ENCODE measurements at places on chromosomes 4 and X. TPM values are rescaled to one million over a fixed set of nuclear protein-coding genes. Genes with fewer than 3 reads are reported as not detected.

The ZCCHC18 gene
- 4.4 TPM for total RNA-seq

The SERPINA7 gene
- not detected for total RNA-seq

The F8A3 gene
- total RNA-seq = 0.87 TPM

The TCEAL7 gene
- total RNA-seq = 16.5 TPM

The SEL1L3 gene
- total RNA-seq = 65.8 TPM

The TDO2 gene
- total RNA-seq = 0.10 TPM

The EDNRA gene
- 4.5 TPM for total RNA-seq

The ZFP92 gene
- 0.52 TPM for total RNA-seq

The FAT1 gene
- 124 TPM for total RNA-seq

DNA sequence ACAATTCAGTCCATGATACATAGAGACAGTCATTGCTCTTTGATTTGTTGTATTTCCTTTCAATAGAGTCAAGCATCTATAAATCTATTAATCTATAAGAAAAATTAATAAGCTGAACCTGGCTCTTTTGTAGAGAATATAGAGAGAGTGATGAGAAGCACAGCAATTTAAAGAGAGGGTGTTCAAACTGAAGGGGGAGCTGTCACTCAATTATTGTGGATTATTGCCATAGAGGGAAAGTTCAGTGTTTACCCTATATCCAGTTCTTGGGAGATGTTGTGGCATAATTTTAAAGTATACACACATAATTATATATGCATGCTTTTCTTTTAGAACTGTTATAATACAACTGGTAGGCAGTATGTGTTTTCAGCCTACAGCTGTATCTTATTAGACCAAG, 1469.0 kb upstream of the PABPC4L start:
- no peak overlapping the region for H3K27ac ChIP-seq
- H3K27me3 ChIP-seq = no peaks in the 10 kb centered on the region
- no peaks in the 10 kb centered on the region for H3K36me3 ChIP-seq
- no peaks in the 10 kb centered on the region for H3K4me1 ChIP-seq

DNA sequence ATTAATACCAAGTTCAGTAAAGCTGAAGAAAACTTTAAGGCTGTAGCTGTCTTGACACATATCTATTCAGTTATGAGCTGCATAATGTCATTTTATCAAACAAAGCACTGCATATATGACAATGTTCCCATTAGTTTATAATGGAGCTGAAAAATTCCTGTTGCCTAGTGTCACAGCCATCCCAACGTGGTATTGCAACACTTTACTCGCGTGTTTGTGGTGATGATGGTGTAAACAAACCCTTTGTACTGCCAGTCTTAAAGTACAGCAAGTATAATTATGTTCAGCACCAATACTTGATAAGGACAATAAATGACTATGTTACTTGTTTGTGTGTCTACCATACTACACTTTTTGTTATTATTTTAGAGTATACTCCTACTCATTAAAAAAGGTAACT, 1415.6 kb upstream of the PCDH7 start:
- H3K27ac ChIP-seq = no peak overlapping the region
- no peak for DNase-seq
- H3K27me3 ChIP-seq = no peaks in the 10 kb centered on the region
- H3K4me1 ChIP-seq = no peaks in the 10 kb centered on the region

GRCh38 chrX:23333842-23334520, 668 bp upstream of the PTCHD1 start:
- H3K36me3 ChIP-seq = no peaks in the 10 kb centered on the region
- peak; percentile 63 for DNase-seq
- peaks cover 9% of the 10 kb centered on the region for H3K4me1 ChIP-seq
- peak overlapping the region; percentile 70 for H3K4me3 ChIP-seq
- H3K27me3 ChIP-seq = peaks cover 49% of the 10 kb centered on the region

GRCh38 chr4:99612281-99612680, 37.7 kb downstream of the MTTP start:
- DNase-seq = no peak
- no peaks in the 10 kb centered on the region for H3K4me1 ChIP-seq
- no peak overlapping the region for H3K4me3 ChIP-seq
- H3K27ac ChIP-seq = no peak overlapping the region

GRCh38 chr4:39394706-39395105, 12.0 kb upstream of the KLB start:
- no peaks in the 10 kb centered on the region for H3K36me3 ChIP-seq
- H3K27ac ChIP-seq = no peak overlapping the region
- H3K27me3 ChIP-seq = no peaks in the 10 kb centered on the region
- no peak overlapping the region for H3K4me3 ChIP-seq
- no peaks in the 10 kb centered on the region for H3K4me1 ChIP-seq

DNA sequence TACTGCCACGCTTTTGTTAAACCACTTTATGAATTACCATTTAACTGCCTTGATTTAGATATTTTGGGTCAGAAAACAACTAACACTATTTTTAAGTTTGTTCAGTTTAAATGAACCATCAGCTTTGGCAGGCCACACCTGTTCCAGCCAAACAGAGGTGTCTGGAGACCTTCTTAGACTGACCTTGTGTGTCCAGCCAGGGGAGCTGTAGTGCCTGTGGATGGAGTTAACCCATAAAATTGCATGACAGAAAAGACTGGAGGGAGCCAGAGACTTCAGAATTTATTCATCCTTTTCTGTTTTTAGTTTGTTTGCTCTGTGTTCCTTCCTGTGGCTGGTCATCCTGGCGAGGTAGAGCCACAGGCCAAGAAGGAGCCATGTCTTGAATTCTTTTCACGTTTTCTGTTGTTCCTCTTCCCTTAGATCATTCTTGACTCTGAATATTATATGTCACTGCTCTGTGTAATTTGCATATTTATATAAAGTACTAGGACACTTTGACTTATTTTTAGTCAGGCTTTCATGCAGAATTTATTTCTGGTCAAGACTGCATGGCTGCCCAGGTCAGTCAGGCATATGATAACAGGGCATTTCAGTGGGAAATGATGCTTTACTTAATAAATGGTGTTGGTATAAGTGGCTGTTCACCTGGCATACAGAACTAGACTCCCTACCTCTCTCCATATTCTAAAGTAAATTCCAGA, 26.7 kb downstream of the HERC3 start:
- H3K27me3 ChIP-seq = no peaks in the 10 kb centered on the region
- no peak overlapping the region for H3K4me3 ChIP-seq

GRCh38 chr4:116561768-116562167, 523.6 kb downstream of the TRAM1L1 start:
- H3K4me3 ChIP-seq = no peak overlapping the region
- no peak overlapping the region for H3K27ac ChIP-seq
- no peak for DNase-seq
- H3K36me3 ChIP-seq = no peaks in the 10 kb centered on the region
- H3K4me1 ChIP-seq = no peaks in the 10 kb centered on the region

DNA sequence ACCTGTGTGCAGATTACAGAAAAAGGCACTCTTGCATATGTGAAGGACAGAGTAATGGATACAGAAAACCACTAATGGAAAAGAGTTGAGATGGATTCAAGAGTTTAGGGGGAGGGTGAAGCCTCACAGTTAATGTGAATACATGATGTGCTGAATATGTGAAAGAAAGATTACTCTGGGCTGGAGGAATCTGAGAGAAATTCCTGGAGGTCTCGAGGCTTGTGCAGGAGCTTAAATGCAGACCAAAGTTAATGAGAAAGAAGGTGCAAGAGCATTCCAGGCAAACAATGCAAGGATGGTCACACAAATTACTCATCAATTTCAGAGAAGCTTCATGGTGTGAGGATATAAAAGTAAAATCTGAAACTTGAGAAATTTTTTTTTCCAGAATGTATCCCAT, 768.8 kb downstream of the STPG2 start:
- no peaks in the 10 kb centered on the region for H3K36me3 ChIP-seq
- no peaks in the 10 kb centered on the region for H3K27me3 ChIP-seq
- no peak overlapping the region for H3K4me3 ChIP-seq
- no peak overlapping the region for H3K27ac ChIP-seq
- no peaks in the 10 kb centered on the region for H3K4me1 ChIP-seq
- DNase-seq = no peak

GRCh38 chr4:183627979-183628588, 30.9 kb downstream of the RWDD4 start:
- H3K4me3 ChIP-seq = no peak overlapping the region
- H3K27ac ChIP-seq = no peak overlapping the region
- no peaks in the 10 kb centered on the region for H3K36me3 ChIP-seq
- DNase-seq = no peak
- no peaks in the 10 kb centered on the region for H3K27me3 ChIP-seq

DNA sequence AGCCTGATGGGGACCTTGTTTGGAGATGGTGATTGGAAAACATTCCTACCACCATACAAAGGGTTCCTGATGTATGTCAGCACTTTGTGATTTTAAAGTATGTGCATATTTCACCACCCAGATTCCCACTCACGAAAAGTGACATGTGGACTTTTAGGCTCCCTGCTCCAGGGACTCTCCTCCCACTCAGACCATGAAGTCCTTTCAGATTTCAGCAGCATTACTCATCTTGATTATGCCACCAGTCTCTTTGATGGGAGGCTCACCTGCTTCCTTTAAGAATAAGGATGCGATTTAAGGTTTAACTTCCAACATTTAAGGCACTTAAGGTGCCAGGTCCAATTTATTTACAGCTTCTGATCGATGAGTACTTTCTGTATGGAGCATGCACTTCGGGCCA, 204.4 kb downstream of the PPARGC1A start:
- H3K27me3 ChIP-seq = no peaks in the 10 kb centered on the region
- H3K27ac ChIP-seq = no peak overlapping the region
- H3K4me3 ChIP-seq = no peak overlapping the region
- H3K36me3 ChIP-seq = no peaks in the 10 kb centered on the region
- H3K4me1 ChIP-seq = peaks cover 10% of the 10 kb centered on the region
- DNase-seq = no peak

- peak; percentile 17 for DNase-seq
- H3K4me1 ChIP-seq = no peaks in the 10 kb centered on the region
- H3K36me3 ChIP-seq = no peaks in the 10 kb centered on the region
- no peak overlapping the region for H3K4me3 ChIP-seq
- no peaks in the 10 kb centered on the region for H3K27me3 ChIP-seq
These were observed 267.3 kb downstream of the DCTD start for GRCh38 chr4:182649698-182650477.

DNA sequence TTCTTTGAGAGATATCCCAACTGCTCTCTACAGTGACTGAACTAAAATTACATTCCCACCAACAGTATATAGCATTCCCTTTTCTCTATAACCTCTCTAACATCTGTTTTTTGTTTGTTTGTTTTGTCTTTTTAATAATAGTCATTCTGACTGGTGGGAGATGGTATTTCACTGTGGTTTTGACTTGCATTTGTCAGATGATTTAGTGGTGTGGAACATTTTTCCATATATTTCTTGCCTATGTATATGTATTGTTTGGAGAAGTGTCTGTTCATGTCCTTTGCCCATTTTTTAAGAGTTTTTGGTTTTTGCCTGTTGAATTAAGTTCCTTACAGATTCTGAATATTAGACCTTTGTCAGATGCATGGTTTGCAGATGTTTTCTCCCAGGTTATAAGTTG, 9.0 kb downstream of the USO1 start:
- DNase-seq = no peak
- H3K4me3 ChIP-seq = no peak overlapping the region
- no peak overlapping the region for H3K27ac ChIP-seq
- no peaks in the 10 kb centered on the region for H3K27me3 ChIP-seq
- no peaks in the 10 kb centered on the region for H3K36me3 ChIP-seq
- peaks cover 7% of the 10 kb centered on the region for H3K4me1 ChIP-seq

- no peak for DNase-seq
- H3K4me3 ChIP-seq = no peak overlapping the region
- no peaks in the 10 kb centered on the region for H3K27me3 ChIP-seq
- H3K27ac ChIP-seq = no peak overlapping the region
- no peaks in the 10 kb centered on the region for H3K36me3 ChIP-seq
- H3K4me1 ChIP-seq = no peaks in the 10 kb centered on the region
These were observed 380.8 kb downstream of the TMA16 start for GRCh38 chr4:163875327-163875726.

DNA sequence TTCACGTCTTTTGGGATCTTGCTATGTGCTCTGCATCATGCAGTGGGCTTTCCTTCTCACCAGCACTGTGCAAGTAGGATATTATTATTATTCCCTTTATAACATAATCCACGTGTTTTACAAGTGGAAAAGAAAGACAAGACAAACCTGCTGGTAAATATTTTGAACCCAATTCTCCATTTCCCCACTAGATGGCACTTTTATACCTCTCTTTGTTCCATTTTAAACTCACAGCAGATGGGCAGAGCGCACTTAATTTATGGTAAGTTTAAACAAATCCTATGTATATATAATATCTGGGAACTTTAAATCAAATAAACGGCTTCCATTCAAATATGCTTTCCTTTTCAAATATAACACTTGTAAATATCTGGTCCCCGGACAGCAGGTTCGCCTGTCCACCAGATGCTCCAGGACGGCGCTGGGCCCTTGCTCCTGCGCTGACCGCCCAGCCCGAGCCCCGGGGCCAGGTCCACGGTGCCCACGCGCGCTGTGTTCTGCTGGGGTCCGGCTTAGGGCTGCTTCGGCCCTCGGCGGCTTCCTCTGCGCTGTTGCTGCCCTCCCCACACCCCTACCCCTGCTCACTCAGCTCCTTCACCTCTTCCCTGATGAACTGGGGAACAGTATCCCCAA, 31.1 kb downstream of the F11 start:
- H3K27me3 ChIP-seq = peaks cover 8% of the 10 kb centered on the region
- no peak overlapping the region for H3K27ac ChIP-seq
- H3K36me3 ChIP-seq = no peaks in the 10 kb centered on the region
- no peak overlapping the region for H3K4me3 ChIP-seq

GRCh38 chr4:42768125-42768748, 111.3 kb upstream of the ATP8A1 start:
- H3K27ac ChIP-seq = no peak overlapping the region
- no peak overlapping the region for H3K4me3 ChIP-seq
- peak; percentile 64 for DNase-seq
- no peaks in the 10 kb centered on the region for H3K27me3 ChIP-seq

DNA sequence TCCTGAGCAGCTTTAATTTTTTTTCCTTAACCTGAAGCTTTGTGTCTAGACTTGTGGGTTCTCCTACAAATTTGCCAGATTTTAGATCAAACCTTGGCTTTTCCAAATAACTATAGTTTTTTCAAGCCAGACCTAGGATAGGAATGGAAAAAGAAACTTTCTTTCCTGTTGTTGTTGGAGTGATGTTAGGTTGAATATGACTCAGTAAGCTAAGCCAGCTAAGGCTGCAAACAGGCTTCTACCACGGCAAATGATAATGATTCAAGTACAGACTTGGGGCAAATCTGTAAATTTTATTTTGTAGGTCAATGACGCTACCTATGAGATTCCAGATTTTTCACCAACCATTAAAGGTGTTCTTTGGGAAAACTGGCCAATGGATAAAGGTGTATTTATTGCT, 45.6 kb downstream of the WDR19 start:
- H3K4me1 ChIP-seq = no peaks in the 10 kb centered on the region
- DNase-seq = no peak
- no peaks in the 10 kb centered on the region for H3K27me3 ChIP-seq
- no peak overlapping the region for H3K27ac ChIP-seq
- H3K4me3 ChIP-seq = no peak overlapping the region

GRCh38 chr4:40209401-40209800, 12.6 kb downstream of the RHOH start:
- H3K27ac ChIP-seq = no peak overlapping the region
- H3K4me1 ChIP-seq = peaks cover 8% of the 10 kb centered on the region
- H3K36me3 ChIP-seq = no peaks in the 10 kb centered on the region
- DNase-seq = no peak
- no peak overlapping the region for H3K4me3 ChIP-seq
- no peaks in the 10 kb centered on the region for H3K27me3 ChIP-seq

- no peaks in the 10 kb centered on the region for H3K36me3 ChIP-seq
- no peak overlapping the region for H3K4me3 ChIP-seq
- H3K27me3 ChIP-seq = no peaks in the 10 kb centered on the region
- H3K27ac ChIP-seq = no peak overlapping the region
- peaks cover 14% of the 10 kb centered on the region for H3K4me1 ChIP-seq
- DNase-seq = peak; percentile 17
These were observed 24.9 kb downstream of the TNMD start for GRCh38 chrX:100609591-100609990.
